ENCODE measurements at places on chromosomes 11 and 22. TPM values are rescaled to one million over a fixed set of nuclear protein-coding genes. Genes with fewer than 3 reads are reported as not detected.
A peak's percentile ranks its signal among the peaks of the same experiment; 100 is the strongest.

DNA sequence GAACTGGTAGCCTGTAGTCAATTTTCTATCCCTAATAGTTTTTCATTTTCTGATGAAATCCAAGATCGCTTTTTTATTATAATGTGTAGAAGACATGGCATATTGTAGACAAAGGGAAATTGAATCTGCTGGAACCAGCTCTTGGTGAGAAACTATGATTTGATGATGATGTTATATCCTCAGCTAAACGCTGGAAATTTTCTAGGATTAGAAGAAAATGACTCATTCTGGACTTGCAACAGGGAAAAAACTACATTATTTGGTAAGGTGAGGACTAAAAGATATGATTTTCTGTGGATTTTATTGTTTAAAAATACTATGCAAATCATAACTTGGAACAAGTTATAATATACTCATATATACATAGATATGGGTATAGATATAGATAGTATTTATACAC lies 14.1 kb upstream of the PGM2L1 start:
- DNase-seq = no peak

GRCh38 chr11:72230764-72231365 lies 6.3 kb downstream of the INPPL1 start:
- no peak for DNase-seq

DNA sequence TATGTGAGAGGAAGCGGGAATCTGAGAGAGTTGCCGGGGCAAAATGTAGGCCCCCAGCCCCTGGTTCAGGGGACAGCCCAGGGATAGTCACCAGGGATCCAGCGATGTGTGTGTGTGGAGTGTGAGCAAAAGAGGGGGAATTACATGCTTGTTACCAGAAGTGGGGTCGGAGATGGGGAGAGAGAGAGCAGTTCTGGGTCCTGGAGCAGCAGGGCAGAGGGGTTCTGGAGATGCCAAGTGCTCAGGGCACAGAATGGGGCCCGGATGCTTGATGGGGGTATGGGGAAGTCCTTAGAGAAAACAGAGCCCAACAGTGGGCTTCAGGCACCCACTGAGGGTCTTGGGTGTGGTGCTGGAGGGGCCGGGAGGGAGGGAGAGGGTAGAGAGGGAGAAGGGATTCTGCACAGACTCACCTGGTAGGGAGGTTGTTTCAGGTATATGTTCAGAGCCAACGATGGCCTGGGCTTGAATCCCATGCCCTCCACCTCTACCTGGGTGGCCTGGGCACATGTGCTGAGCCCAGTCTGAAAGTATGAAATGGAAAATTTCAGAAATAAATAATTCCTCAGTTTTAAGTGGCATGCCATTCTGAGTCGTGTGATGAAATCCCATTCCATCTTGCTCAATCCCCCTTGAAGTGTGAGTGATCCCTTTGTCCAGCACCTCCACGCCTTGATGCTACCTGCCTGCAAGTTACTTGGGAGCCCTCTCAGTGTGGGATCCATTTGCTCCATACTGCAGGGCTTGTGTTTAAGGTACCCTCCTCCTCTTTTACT lies 12.4 kb downstream of the SMIM38 start:
- peak; percentile 46 for DNase-seq

The ANO1 gene
- total RNA-seq = 56.2 TPM

The HBE1 gene
- total RNA-seq = not detected

DNA sequence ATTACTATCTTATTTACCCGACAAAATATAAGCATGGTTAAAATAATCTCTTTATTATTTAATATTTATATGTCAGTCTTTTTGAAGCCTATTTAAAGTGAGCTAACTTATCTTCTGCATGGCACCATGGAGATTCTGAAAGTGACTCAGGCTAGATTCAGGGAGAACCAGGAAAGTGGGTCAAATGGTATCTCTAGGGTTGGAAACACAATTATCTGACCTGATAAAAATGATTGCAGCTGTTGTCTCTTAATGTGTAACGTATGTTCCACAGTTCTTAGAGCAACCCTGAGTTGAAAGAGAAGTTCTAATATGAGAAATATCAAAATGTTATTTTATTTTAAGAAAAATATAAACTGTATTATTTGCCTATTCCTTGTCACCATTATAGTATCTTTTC lies 143.1 kb upstream of the CARD18 start:
- DNase-seq = no peak

The VSIG10L2 gene
- total RNA-seq = 0.14 TPM

DNA sequence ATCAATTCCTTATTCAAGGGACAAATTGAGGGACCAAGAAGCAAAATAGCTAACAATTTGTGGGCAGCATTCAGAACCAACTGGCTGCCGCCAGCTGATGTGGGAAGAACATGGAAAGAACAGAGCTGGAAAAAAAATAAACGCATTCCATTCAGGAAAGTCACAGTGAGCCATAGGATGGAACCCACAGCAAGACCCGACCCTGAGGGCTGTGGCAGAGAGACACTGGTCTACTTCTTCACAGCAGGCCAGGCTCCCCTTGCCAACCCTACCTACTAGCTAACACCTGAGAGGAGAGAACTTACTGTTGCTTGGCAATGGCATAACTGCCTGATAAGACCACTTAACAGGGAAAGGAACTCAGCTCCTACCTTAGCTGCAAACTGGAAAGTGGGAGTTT lies 123.5 kb upstream of the APOA1 start:
- no peak for DNase-seq

GRCh38 chr11:10401256-10401655 lies 53.8 kb upstream of the AMPD3 start:
- no peak for DNase-seq

DNA sequence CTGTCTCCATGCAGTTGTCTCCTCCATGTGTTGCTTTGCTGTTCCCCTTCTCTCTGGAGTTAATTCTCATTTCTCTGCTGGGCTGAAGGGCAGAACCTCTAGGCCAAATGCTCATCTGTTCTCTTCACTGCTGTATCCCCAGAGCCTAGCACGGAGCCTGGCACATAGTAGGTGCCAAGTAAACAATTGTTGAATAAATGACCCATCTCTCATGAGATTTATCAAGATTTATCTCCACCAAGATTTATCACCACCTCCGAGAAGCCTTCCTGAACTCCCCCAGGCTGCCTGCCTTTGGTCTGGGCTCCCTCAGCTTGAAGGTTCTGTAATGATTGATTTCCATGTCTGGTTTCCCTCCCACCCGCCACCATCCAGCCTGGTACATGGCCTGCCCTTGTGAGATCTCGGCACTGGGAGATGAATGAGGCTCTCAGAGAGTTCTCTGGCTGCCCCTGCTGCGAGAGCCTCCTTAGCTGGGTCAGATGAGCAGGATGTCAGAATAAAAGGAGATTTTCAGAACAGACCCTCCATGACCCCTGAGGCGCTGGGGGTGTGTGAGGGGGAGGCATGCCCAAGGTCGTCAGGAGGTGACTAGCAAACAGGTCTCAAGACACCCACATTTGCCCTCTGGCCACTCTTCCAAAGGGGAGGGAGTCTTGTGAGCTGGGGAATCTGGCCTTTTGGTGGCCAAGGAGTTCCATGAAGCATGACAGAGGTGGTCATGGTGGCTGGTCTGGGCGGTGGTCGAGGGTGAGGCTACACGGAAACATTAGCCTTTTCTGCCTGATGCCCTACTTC lies 2.4 kb upstream of the GDPD5 start:
- no peak for DNase-seq

DNA sequence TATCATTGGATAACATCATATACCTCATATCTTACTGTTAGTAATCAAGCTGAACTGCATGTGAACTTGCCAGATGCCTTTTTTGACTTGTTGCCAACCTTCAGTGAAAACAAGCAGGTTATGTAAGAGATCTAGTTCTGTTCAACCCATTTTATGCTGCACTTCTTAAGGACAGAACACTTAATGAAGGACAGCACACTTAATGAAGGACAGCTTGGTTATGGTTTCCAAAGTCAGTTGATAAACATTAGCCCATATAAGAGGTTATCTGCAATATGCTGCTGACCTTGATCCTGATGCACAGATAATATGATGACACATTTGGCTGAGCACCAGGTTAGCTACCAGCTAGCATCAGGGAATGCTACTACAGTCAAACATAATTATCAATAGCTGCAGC lies 358.7 kb upstream of the PDGFD start:
- DNase-seq = no peak

GRCh38 chr22:39240831-39241793 lies 3.7 kb downstream of the PDGFB start:
- no peak for DNase-seq

The MMP8 gene
- total RNA-seq = 0.67 TPM

DNA sequence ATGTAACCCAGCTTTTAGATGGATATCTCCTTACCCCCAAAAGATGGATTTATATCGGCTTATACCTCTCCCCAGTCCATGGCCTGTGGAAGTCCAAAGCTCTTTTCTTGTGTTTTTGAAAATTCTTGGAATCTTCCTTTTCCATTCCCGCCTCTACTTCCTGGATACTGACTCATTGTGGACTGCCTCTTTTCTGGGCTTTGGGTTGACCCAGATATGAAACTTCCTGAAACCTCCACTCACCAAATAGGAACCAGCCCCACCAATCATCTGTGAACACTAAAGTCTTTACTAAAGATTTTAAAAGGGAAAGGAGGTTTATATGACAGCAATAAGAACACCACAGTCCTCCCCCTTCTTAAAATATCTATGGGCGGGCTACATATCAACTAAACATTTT lies 163.4 kb upstream of the SYN3 start:
- no peak for DNase-seq

- DNase-seq = no peak
Observed at GRCh38 chr11:73426219-73426850, 50.1 kb downstream of the RELT start.

DNA sequence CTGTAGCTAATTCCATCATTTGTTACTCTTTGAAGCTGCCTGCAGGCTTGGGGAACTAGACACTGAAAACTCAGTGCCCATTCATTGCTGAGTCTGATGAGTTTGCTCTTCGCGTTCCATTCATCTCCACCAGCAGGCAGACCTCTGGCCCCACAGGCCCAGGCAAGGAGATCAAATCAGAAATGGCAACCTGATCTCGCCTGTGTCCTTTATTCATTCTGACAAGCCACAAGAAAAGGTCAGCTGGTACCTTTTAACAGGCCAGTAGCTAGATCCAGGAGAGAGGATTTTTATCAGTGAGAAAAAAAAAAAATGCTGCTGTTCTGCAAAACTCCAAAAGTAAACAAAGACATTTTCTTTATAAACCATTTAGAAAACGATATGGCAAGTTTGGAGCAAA lies 742.5 kb downstream of the ETS1 start:
- DNase-seq = no peak

DNA sequence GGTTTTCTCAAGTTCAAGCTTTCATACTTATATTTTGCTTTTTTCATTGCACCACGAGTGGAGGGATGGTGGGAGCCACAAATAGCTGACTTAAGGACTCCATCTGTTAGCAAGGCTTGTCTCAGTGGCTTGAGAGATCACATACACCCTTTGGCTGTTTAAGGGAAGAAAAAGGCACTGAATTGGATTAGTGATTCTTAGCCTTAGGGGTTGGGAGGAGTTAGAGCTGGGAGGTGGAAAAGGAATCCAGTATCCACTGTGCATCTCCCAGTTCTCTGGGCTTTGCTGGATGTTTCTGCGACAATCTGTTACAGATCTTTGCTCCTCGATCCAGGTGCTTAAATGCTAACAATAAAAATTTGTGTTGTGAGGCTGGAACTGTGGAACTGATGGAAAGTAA lies 593.6 kb downstream of the CNTN5 start:
- DNase-seq = no peak

The HSPB2 gene
- total RNA-seq = 11.6 TPM

The AGBL2 gene
- 0.79 TPM for total RNA-seq

GRCh38 chr11:20966489-20966888 lies 297.1 kb downstream of the NELL1 start:
- DNase-seq = no peak

DNA sequence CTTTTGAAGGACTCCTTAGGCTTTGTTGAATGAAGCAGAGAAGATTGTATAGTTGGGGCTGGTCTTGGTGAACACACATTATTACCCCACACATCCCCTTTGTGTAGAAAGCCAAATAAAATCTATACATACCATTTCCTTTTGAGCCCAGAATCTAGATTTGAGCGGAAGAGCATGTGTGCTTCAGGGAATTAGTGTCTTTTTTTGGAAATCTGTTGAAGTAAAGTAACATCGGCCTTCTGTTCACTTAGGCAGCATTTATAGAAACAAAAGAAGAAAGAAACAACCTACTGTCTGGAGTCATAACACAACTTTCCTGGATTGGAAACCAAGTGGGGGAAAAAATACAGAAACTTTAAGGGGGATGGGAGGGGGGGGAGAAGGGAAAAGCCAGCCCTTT lies 37.9 kb upstream of the TTC12 start:
- no peak for DNase-seq

DNA sequence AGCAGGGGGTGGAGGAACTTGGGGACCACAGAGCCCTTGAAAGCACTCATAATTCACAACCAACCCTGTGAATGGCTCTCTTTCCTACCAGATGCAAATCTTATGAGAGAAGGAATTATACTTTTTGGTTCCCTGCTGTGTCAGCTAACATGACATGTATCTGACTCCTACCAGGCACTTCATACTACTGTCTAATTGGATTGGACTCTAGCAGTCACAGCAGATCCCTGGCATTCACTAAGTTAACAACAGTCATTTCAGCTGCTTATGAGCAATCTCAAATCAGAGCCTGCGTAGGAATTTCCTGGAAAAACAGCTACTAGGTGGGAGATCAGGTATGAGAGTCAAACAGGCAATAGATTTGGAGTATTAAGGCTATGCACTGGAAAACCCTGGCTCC lies 11.1 kb upstream of the ENDOD1 start:
- DNase-seq = no peak

DNA sequence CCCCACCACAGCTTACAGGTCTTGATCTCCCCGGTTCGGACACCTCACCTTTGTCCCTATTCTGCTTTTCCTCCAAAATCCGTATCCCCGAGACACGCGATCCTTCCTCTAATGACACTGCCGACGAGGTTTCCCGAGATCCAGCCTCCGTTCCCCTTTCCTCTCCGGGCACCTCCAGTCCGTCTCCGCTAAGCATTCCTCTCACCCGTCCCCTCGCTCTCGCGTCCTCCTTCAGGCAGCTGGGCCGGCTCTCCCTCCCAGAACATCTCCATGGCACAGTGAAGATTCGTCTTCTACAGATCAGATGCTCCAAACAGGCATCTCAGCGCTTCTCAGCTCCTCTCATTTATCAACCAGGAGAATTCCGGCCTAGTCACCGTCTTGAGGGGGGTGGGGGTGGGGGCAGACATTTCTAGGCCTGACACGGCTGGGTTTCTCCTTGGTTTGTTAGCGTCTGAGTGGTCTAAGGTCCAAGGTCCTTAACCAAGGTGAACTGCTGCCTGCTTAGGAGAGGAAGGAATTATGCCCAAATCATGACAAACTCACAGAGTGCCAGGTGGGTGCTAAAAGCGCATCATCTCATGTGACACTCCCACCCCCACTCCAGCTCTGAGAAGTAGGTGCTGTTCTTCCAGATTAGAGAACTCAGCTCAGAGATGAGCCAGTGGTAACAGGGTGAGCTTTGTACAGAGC lies at the start of gene SPTBN2:
Gene SPTBN2, minus strand, starts transcription at position 524 of the 693 bp plus-strand sequence. CDS start 7,976 bp downstream, outside the sequence.
- no peak for DNase-seq

GRCh38 chr11:20158597-20159257 lies 1.5 kb downstream of the DBX1 start:
- DNase-seq = peak; percentile 86

Data from posterior vena cava (tissue), 2 donors.